ENCODE measurements at places on chromosomes 2 and 18.

DNA sequence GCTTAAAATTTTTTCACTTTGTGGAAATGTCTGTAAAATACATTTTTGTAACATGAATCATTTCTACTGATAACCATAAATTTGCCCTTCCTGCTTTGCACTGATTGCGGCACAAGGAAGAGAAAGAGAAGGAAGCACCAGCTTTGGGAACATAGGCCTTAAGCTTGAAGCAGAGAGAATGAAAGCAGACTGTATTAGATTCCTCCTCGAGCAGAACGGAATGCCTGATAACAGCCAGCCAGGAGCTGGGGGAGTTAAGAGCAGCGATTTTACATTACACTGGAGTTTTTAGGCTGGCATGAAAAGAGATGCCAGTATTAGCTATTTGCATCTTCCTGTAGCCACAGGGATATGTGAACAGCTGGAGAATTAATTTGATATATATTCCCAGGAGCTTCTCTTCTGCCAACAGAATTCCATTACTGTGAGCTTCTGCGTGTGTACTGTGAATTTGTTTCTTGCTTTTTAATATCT is 33.5 kb downstream of the CRIM1 start:
- DNase-seq = peak; percentile 63

DNA sequence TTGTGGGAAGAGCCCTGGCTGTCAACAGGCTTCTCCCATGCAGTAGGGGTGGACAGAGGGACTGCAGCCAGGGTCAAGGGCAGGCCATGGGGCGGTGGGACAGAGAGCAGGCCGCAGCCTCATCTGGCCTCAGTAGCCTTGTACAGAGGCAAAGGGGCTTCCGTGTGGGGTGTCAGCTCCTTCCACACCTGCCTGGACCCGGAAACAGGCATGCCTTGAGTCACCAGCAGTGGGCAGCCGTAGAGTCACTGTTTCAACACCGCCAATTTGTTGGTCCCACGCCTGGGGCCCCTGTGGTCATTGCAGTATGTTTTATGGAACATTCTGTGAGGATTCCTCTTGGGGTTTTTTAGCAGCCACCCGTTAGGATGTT is 173.0 kb downstream of the SMAD7 start:
- DNase-seq = no peak

DNA sequence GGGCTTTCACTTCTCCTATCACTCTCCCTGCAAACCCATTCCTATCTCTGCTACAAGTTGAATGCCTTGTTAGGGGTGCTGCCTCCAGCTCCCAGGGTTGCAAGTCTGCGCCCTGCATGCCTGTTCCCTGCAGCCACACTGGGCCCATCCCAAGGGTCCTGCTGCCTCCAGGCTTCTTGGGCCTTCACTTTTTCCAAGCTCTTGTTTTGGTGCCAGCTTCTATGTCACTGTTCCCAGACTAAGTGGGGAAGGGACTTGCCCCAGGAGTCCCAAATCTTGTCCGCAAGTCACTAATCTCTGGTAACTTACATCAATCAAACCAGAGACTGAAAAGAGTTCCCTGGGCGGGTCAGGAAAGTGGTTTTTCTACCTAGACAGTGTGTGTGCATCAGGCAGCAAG is 65.4 kb downstream of the ZCCHC2 start:
- DNase-seq = no peak

GRCh38 chr2:71826826-71827523 is 320.7 kb downstream of the CYP26B1 start:
- DNase-seq = no peak

DNA sequence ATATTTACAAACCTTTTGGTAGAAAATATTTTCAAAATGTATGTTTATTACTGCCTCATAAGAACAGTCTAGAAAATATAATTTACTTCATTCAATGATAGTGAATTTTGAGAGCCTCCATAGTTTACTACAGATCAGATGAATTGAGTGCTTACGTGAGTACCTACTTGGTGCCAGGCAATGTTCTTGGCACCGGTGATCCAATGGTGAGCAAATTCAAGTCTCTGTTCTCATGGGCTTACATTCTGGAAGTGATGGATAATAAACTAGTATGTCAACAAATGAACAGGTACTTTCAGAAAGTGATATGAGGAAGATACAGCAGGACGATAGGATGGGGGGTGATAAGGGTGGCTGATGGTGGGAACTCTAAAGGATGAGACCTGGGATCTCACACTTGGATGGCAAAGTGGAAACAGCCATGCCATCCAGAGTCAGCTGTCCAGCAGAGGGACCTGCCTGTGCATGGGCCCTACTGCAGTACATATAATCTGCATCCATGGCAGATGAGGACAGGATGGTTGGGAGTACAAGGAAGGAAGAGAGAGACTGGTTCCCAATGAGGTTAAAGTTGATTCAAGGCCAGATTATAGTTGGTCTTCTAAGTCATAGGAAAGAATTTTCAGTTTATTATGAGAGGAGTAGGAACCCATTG is 277.0 kb downstream of the NEDD4L start:
- no peak for DNase-seq
